ENCODE measurements at places on chromosomes 3 and 15.

GRCh38 chr3:114444216-114444615, 150.4 kb downstream of the TIGIT start:
- no peak for DNase-seq

GRCh38 chr3:127475391-127475790, 115.1 kb downstream of the TPRA1 start:
- no peak for DNase-seq

- no peak for DNase-seq
Observed at GRCh38 chr3:49466085-49466484, 4.0 kb upstream of the DAG1 start.

DNA sequence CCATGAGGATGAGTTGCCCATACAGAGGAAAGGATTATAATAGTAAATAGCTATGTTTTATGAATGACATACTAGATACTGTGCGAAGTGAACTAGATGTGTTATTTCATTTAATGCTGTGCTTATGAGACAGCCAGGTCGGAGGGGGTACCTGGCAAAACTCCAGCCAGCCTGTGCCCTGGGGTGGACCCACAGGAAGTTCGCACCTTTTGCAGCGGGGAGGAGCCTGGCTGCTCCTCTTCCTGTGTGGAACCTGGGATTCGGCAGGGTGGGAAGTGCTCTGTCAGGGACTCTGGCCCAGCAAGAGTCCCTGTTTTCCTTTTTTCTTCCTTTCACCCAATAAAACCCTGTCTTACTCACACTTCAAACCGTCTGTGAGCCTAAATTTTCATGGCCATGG, 452.2 kb downstream of the IL5RA start:
- DNase-seq = no peak

GRCh38 chr3:71311661-71312046, 271.9 kb downstream of the FOXP1 start:
- no peak for DNase-seq

DNA sequence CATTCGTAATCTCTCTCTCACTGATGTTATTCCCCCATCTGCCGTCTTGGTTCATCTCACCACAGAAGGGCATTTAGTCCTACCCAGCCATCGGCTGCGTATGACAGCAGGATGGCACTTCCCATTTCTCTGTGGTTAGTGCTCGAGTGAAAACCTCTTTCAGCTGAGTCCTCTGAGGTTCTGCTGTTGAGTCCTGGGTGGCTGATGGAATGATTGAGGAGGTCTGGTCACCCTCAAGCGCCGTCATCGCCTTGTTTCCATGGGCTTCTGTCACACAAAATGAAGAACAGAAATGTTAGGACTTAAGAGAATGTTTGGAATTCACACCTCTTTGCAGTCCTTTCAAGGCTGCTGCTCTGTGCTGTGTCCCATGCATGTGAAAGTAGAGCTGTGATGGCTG, 9.4 kb upstream of the SACM1L start:
- no peak for DNase-seq

- no peak for DNase-seq
Observed at GRCh38 chr15:48402427-48403177, 71.4 kb downstream of the DUT start.

- no peak for DNase-seq
Observed at GRCh38 chr3:159987291-159987711, 1.3 kb upstream of the IL12A start.

- no peak for DNase-seq
Observed at GRCh38 chr15:35186346-35186745, 101.3 kb upstream of the NANOGP8 start.

DNA sequence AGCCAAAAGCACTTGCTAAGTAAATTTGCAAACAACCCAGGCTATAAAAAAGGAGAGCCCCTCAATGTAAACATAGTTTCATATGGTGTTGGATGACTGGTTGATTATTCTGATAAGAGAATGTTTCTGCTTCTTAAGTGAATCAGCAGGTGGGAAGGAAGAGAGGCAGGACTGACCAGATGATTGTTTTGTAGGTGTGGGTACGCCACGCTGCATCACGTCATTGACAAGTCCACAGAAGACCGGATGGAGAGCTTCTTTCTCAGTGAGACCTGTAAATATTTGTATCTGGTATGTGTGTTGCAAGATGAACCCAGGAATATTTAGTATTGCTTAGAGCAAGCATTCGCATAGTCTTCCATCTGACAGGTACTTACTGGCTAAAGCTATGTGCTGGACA, 23.4 kb downstream of the EDEM1 start:
- no peak for DNase-seq

GRCh38 chr3:190697901-190698300, 164.6 kb downstream of the GMNC start:
- no peak for DNase-seq

DNA sequence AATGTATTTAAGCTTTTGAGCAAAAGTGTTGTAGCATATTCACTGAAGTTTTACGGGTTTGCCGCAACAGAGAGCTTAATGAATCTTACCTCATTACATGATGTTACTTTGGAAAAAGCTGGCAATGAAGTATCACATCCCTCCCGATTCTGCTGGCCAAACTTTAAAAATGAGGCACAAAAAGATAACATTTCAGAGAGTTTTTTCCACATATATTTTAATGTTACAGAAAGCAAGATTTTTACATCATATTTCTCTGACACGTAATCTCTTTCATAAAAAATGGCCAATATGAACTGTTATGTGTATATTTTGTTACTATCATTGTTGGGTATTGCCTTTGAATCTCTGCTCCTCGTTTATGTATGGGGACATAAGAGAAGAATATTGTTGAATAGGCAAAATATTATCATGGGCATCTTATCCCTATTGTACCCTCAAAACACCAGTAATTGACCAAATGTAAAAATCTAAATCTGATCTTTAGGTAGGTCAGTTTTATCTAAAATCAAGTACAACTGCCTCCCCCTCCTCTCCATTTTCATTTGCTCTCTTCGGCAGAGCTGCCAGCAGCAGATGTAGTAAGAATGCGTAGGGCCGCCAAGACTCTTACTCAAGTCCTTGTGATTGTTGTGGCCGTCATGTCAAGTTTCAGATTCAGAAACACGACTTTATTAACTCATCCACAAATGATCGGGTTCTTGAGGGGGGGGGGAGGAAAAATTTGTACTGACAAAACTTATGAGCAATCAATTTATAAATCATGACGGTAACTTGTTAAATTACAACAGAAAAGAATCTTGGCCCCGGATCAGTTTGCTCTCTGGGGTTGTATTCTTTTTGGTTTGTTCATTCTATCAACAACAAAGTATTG, 106.7 kb upstream of the THRB start:
- no peak for DNase-seq

GRCh38 chr3:157445857-157446256, 9.2 kb downstream of the PTX3 start:
- DNase-seq = no peak

DNA sequence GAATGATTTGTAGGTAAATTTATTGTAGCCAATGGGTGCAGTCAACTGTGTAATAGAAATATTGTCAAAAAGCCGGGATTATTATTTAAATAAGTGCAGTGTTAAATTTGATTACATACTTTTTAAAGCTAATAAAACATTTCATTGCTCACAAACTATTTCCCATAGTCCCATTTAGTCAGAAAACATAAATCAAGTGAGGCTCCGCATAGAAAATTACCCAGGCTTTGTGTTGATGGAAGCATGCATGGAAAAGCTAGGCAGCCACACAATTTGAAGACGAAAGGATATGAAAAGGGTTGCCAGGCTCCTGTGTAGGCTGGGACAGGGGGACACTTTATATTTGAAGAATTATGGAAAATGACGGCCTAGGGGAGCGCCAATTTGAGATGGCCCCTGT, 82.3 kb downstream of the LRTM1 start:
- DNase-seq = no peak

- no peak for DNase-seq
Observed at GRCh38 chr3:57942872-57943283, 65.3 kb upstream of the FLNB start.

DNA sequence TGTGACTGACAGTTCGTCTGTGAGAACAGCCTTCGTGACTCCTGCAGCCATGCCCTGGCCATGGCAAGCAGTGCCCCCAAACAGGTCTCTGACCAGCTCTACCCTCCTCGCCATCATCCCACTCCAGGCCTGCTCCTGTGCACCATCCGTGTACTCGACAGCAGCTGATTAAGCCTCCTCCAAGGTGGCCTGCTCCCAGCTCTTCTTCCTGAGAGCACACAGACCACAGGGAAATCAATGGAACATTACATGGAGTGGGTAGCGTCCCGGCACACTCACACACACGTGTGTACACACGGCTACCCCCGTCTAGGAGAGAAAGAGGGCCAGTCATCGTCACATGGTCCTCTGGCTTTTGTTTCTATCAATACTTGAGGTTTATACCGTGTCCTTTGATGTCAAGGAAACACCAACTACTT, 21.1 kb downstream of the ANXA2 start:
- no peak for DNase-seq

DNA sequence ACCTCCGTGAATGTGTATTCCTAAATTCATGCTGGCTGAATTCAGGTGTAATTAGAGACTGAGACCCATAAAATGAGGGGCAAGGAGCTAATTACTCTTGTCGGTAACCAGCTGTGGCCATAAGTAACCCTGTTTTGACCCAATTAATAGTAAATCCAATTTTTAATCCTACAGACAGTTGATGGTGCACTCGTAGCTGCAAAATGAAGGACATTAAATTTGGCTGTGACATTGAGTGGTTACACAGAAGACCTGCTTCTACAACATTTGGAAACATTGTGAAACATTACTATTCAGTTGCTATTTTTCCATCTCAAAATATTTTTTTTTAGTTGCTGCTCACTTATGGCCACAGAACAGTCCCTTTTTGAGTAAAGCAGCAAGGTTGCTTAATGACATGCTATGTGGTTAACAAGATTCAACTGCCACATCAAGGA, 33.0 kb downstream of the MBNL1 start:
- no peak for DNase-seq

GRCh38 chr3:104437131-104437750, 929.5 kb upstream of the ALCAM start:
- DNase-seq = no peak

DNA sequence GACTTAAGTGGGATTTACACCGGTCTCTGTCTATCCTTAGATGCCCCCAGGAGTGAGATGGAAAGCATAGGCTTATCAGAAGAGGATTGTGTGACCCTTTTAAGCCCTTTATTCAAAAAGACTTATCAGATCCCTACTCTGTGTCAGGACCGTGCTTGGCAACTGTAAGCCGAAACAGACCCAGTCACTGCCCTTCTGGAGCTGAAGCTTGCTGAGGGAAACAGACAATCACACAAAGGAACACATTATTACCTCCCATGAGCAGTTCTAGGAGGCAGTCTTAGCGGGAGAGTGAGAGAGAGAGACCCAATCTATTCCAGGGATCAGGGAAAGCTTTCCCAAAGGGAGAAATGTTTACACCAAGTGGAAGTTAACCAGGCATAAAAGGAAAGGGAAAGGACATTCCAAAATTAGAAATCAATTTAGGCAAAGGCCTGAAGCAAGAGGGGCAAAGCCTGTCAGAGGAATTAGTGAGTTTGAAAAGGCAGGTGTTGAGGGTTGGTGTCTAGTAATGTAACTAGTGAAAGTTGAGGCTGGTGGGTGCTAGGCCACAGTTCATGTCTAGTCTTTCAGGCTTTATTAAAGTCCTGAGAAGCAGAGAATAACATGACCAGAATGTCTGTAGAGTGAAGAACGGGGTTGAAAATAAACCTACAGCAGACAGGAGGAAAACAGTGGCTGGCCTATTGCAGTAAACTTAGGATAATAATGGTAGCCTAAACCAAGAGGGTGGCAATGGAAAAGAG, 86.7 kb downstream of the THBS1 start:
- no peak for DNase-seq

Data from stimulated activated CD4-positive, alpha-beta T cell treated with anti-CD3 and anti-CD28 coated beads, Interleukin-15, amount 100 ng/mL, for 1 hour (primary cell).